ENCODE measurements at places on chromosomes 5 and 9.

DNA sequence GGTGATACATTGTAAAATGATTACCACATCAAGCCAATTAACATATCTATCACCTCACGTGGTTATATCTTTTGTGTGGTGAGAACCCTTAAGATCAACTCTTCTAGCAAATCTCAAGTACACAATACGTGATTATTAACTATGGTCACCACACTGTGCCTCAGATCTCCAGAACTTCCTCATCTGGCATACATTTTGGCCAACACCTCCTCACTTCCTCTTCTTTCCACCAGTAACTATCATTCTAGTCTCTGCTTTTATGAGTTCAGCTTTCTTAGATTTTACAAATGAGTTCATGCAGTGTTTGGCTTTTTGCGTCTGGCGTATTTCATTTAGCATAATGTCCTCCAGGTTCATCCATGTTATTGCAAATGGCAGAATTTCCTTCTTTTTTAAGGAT lies 35.8 kb downstream of the PRKACG start:
- DNase-seq: no peak
- no peaks in the 10 kb centered on the region for H3K27me3 ChIP-seq
- H3K4me3 ChIP-seq: no peak overlapping the region
- H3K4me1 ChIP-seq: peaks cover 35% of the 10 kb centered on the region

DNA sequence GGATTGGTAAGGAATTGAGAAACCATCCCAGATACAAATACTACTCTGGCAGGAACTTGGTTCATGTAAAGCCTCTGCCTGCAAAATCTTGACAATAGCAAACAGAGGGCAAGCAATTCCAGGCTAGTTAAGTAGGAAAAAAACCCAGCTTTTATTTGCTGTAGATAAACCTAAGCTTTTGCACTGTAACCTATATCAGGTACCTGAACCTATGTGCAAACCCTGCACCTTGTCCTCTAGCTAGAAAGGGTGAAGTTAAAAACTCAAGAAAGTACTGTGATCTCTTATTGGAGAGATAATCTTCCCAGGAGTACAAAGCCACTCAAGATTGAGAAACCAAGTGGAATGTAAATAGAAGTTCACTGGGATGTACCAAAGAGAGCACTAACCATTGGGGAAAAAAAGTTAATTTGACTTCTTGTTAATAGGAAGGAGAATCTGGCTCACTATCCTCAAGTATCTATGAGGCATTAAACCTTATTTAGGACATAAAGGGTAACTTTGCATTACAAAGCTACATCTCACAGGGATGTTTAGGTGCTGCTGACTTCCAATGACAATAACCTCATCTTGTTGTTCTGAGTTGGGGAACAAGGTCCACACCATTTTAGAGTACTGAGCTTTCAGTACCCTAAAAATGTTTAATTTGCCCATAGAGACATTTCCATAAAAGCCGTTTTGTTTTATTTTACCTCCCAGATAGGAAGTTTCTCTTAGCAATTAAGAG lies 73.8 kb upstream of the PCA3 start:
- no peaks in the 10 kb centered on the region for H3K36me3 ChIP-seq
- H3K4me1 ChIP-seq: peaks cover 13% of the 10 kb centered on the region
- H3K4me3 ChIP-seq: no peak overlapping the region

GRCh38 chr9:122265149-122265915 lies 650 bp downstream of the MRRF start:
- H3K36me3 ChIP-seq: peaks cover 26% of the 10 kb centered on the region
- H3K27ac ChIP-seq: peak overlapping the region; percentile 99
- DNase-seq: peak; percentile 46
- no peaks in the 10 kb centered on the region for H3K27me3 ChIP-seq

DNA sequence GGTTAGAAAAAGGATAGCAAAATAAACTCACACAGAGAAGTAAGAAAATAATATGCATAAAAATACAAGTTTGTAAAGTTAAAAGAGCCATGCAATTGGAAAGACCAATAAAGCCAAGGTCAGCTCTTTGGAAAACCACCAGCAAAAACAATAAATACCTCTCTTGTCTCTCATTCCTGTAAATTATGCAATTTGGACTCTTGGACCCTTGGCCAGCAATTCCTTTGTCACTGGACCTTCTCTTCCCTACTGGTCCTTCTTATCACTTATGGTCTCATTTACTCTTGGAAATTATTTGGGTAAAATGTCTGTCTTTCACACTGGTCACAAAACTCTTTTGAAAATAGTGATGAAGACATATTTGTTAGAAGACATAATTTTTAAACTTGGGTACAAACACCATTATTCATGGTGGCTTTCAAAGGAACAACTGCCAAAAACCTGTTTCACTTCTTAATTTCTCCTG lies 379.5 kb downstream of the TMEM232 start:
- H3K4me3 ChIP-seq: no peak overlapping the region
- no peak for DNase-seq

- H3K36me3 ChIP-seq: no peaks in the 10 kb centered on the region
- H3K27me3 ChIP-seq: peaks cover 6% of the 10 kb centered on the region
- DNase-seq: no peak
- no peaks in the 10 kb centered on the region for H3K4me1 ChIP-seq
Measured at GRCh38 chr5:135138116-135138850, 104.3 kb upstream of the PITX1 start.

GRCh38 chr9:72955571-72955970 lies 2.7 kb upstream of the ALDH1A1 start:
- no peaks in the 10 kb centered on the region for H3K36me3 ChIP-seq
- no peak overlapping the region for H3K27ac ChIP-seq
- peaks cover 8% of the 10 kb centered on the region for H3K27me3 ChIP-seq
- no peaks in the 10 kb centered on the region for H3K4me1 ChIP-seq
- DNase-seq: no peak
- H3K4me3 ChIP-seq: no peak overlapping the region

- H3K27me3 ChIP-seq: no peaks in the 10 kb centered on the region
- peaks cover 3% of the 10 kb centered on the region for H3K4me1 ChIP-seq
- no peak overlapping the region for H3K4me3 ChIP-seq
- no peak overlapping the region for H3K27ac ChIP-seq
Measured at GRCh38 chr5:134578578-134579283, 53.3 kb downstream of the JADE2 start.

DNA sequence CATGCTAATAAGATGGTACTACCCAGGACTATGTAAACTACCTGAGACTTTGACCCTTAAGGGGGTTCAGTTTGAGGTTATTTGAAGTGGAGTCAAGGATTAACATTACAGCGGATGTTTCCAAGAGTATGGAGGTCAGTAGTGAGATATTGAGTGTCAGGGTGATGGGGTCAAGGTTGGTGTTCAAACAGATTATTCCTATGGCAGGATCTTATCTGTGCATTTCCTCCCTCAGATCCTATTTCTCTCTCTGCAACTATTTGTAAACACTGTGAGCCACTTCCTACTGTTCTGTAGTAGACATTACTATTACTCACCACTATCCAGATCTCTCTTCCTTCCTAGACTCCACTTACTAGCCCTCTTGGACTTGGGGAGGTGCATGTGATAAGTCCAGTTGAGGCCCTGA lies 54.0 kb upstream of the STOM start:
- H3K36me3 ChIP-seq: no peaks in the 10 kb centered on the region
- no peak overlapping the region for H3K27ac ChIP-seq
- peaks cover 30% of the 10 kb centered on the region for H3K27me3 ChIP-seq
- no peak overlapping the region for H3K4me3 ChIP-seq

GRCh38 chr5:75640826-75641225 lies 29.6 kb downstream of the ANKDD1B start:
- no peak overlapping the region for H3K4me3 ChIP-seq
- peaks cover 3% of the 10 kb centered on the region for H3K4me1 ChIP-seq
- no peak overlapping the region for H3K27ac ChIP-seq

- no peak overlapping the region for H3K27ac ChIP-seq
- no peak for DNase-seq
- no peaks in the 10 kb centered on the region for H3K36me3 ChIP-seq
Measured at GRCh38 chr9:26973989-26974388, 17.8 kb downstream of the IFT74 start.

GRCh38 chr5:30499402-30499801 lies 694.1 kb upstream of the CDH6 start:
- H3K36me3 ChIP-seq: no peaks in the 10 kb centered on the region
- no peak overlapping the region for H3K4me3 ChIP-seq
- H3K4me1 ChIP-seq: no peaks in the 10 kb centered on the region
- no peaks in the 10 kb centered on the region for H3K27me3 ChIP-seq
- H3K27ac ChIP-seq: no peak overlapping the region
- DNase-seq: no peak

- H3K27ac ChIP-seq: no peak overlapping the region
- H3K36me3 ChIP-seq: no peaks in the 10 kb centered on the region
- H3K27me3 ChIP-seq: peaks cover 16% of the 10 kb centered on the region
- no peak overlapping the region for H3K4me3 ChIP-seq
- H3K4me1 ChIP-seq: no peaks in the 10 kb centered on the region
- DNase-seq: no peak
Measured at GRCh38 chr9:15157381-15157780, 149.6 kb downstream of the TTC39B start.

GRCh38 chr5:3912790-3913189 lies 317.2 kb downstream of the IRX1 start:
- H3K36me3 ChIP-seq: no peaks in the 10 kb centered on the region
- no peaks in the 10 kb centered on the region for H3K27me3 ChIP-seq
- no peak overlapping the region for H3K4me3 ChIP-seq
- no peak overlapping the region for H3K27ac ChIP-seq

DNA sequence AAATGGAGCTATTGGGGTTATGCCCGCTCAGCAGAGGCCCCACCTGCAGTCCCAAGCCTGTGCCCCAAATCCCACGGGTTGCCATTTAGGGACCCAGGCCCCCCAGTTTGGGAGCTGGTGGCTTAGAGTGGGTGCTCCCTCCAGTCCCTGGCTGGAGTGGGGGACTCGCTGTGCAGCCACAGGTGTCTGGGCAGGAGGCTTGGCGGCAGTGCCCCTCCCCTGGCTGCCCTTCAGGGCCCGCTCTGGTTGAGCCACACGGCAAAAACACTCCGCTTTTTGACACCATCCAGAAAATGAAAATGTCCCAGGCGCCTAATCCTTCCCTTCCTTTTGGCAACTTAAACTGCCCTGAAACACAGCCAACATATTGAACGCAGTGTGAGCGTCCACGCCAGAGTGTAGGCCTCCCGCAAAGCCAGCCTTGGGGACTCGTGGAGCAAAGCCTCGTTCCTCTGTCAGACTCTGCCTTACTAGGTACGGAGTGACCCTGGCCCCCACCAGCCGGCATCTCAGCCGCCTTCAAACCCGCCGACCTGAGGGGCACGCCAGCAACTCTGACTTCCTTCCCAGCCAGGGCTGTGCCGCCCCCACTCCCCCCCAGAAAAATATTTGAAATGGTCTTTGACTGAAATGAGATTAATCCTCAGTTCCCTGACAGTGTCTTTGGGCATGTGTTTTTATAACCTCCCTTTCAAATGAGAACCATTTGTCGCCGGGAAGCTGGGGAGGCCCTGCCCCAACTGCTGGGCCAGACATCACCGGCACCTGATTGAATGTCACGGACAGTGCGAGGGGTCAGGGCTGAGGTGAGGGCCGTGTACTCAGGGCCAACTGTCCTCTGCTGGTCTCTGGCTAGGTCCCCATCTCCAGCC lies 98.5 kb upstream of the LMX1B start:
- no peaks in the 10 kb centered on the region for H3K36me3 ChIP-seq
- DNase-seq: no peak
- H3K27ac ChIP-seq: peak overlapping the region; percentile 16
- H3K4me3 ChIP-seq: no peak overlapping the region
- H3K4me1 ChIP-seq: peaks cover 31% of the 10 kb centered on the region
- peaks cover 60% of the 10 kb centered on the region for H3K27me3 ChIP-seq

GRCh38 chr9:120510816-120511215 lies 69.2 kb downstream of the CDK5RAP2 start:
- no peak overlapping the region for H3K4me3 ChIP-seq
- H3K27ac ChIP-seq: no peak overlapping the region
- no peak for DNase-seq
- H3K27me3 ChIP-seq: no peaks in the 10 kb centered on the region

GRCh38 chr9:32423371-32423770 lies 38.9 kb downstream of the ACO1 start:
- DNase-seq: no peak
- H3K4me3 ChIP-seq: no peak overlapping the region
- H3K4me1 ChIP-seq: peaks cover 10% of the 10 kb centered on the region
- peaks cover 6% of the 10 kb centered on the region for H3K36me3 ChIP-seq
- no peaks in the 10 kb centered on the region for H3K27me3 ChIP-seq

GRCh38 chr9:17695482-17695881 lies 116.6 kb downstream of the SH3GL2 start:
- no peaks in the 10 kb centered on the region for H3K27me3 ChIP-seq
- H3K36me3 ChIP-seq: no peaks in the 10 kb centered on the region
- no peaks in the 10 kb centered on the region for H3K4me1 ChIP-seq
- H3K4me3 ChIP-seq: no peak overlapping the region
- no peak overlapping the region for H3K27ac ChIP-seq

DNA sequence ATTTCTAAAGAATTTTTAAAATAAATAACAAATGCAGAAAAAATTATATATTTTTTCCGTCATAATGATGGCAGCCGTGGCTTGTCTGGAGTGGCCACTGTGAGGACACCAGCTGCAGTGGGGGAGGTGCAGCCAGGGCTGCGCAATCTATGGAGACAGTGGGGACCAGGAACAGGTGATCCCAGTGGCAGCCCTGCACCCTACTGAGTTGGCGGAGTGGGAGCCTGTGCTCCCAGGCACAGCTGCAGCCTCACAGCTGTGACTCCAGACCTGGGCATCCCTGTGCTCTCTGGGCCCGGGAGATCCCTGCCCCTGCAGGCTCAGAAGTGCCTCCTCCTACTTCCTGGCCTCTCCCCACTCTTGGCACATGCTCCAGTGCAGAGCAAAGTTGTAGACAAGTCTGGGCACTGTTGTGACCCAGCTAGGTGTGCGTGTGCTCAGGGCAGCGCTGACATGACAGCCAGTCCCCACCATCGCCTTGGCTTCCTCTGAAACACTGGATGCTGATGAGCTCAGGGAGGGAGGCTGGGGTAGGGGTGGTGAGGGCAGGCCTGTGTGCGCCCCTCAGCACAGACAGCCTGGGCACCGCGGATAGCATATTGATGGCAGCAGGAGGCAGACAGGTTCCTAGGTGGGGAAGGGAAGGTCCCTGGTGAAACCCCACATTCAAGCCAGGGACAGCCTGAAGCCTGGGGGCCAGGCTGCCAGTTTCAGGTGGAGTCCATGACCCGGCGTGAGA lies 96.0 kb upstream of the PRR16 start:
- H3K27ac ChIP-seq: no peak overlapping the region
- H3K27me3 ChIP-seq: no peaks in the 10 kb centered on the region
- no peak for DNase-seq
- H3K4me3 ChIP-seq: no peak overlapping the region
- no peaks in the 10 kb centered on the region for H3K36me3 ChIP-seq
- H3K4me1 ChIP-seq: no peaks in the 10 kb centered on the region

DNA sequence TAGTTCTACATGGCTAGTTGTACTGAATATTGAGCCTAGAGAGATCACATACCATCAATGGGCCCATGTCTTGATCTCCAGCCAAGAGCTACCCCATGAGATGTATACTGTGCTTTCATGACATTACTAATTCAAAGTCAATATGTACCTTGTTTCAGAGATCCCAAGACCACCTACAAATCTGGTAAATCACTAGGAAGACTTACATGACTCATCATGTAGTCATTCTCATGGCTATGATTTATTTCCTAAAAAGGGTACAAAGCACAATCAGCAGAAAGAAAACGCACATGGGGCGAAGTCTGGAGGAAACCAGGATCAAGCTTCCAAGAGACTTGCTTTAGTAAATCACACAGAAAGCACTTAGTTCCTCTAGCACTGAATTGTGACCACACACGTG lies 103.0 kb downstream of the PCSK5 start:
- no peak overlapping the region for H3K4me3 ChIP-seq
- H3K36me3 ChIP-seq: no peaks in the 10 kb centered on the region
- DNase-seq: no peak
- no peaks in the 10 kb centered on the region for H3K4me1 ChIP-seq
- no peak overlapping the region for H3K27ac ChIP-seq
- H3K27me3 ChIP-seq: no peaks in the 10 kb centered on the region

GRCh38 chr5:153543288-153543687 lies 52.8 kb downstream of the GRIA1 start:
- DNase-seq: no peak
- H3K27ac ChIP-seq: no peak overlapping the region
- no peaks in the 10 kb centered on the region for H3K27me3 ChIP-seq
- H3K4me1 ChIP-seq: no peaks in the 10 kb centered on the region
- no peak overlapping the region for H3K4me3 ChIP-seq
- no peaks in the 10 kb centered on the region for H3K36me3 ChIP-seq

Measured in activated CD8-positive, alpha-beta T cell treated with anti-CD3 and anti-CD28 coated beads, Interleukin-2, amount 10 ng/mL, durations not matched to agents 7 days and 5 days (primary cell).